ENCODE measurements at places on chromosomes 7 and 10.

DNA sequence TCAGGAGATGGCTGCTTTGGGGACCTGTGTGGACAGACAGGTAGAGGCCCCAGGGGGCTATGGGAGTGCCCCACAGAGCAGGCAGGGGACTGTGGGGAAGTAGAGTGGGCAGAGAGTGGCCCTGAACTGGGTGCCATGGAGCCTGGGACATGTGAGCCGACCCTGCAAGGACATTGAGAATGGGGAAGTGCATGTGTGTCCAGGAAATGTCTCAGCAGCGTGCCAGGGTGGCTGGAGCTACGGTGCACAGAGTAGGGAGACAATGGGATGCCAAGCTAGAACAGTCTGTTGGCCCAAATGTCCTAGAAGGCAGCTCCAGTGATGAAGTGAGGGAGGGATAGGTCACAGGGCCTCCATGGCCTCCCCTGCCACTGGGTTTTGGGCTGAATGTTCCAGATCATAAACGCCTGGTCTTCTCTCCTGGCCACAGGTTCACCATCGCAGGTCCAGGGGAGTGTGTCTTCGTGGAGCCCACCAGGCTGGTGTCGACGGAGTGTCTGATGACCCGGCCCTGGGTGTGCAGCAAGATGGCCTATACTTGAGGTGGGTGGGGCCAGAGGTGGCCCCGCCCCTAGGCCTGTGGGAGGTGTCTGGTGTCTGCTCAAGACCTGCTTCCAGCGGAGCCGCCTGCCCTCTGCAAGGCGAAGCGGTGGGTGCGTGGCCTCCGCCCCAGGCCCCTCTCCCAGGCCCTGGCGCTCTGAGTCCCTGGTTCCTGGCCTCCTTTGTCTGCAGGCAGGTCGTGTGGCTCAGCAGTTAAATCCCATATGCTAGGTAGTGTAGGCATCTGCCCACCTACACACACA, 20.5 kb downstream of the CLEC2L start:
- peak; percentile 48 for DNase-seq

DNA sequence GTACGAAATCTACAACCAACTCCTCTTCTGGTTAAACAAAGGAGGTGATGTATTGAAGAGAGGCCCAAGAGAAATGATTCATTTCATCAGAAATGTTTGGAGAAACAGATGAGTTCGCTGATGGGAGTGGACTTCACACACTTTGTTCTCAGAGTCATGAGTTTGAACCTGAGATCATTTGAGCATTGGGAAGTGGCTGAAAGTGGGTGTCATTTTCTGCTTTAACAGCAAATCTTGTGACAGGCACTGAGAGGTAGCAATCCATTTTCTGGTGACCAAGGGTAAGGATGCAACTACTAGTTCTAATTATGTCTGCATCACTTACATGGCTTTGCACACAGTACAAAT, 51.4 kb downstream of the RBM20 start:
- peak; percentile 53 for DNase-seq

GRCh38 chr10:71737001-71737833, 17.6 kb upstream of the C10orf105 start:
- DNase-seq, result no peak

- no peak for DNase-seq
Measured at GRCh38 chr7:106566196-106566595, 94.8 kb downstream of the CCDC71L start.

GRCh38 chr7:18962031-18962430, 155.4 kb downstream of the TWIST1 start:
- DNase-seq, result no peak

- DNase-seq, result peak; percentile 89
Measured at GRCh38 chr10:45418849-45419675, 45.0 kb downstream of the ALOX5 start.

- DNase-seq, result no peak
Measured at GRCh38 chr7:24907311-24907886, 72.6 kb downstream of the OSBPL3 start.

- DNase-seq, result peak; percentile 80
Measured at GRCh38 chr7:100132697-100133151, 6.0 kb downstream of the MBLAC1 start.

DNA sequence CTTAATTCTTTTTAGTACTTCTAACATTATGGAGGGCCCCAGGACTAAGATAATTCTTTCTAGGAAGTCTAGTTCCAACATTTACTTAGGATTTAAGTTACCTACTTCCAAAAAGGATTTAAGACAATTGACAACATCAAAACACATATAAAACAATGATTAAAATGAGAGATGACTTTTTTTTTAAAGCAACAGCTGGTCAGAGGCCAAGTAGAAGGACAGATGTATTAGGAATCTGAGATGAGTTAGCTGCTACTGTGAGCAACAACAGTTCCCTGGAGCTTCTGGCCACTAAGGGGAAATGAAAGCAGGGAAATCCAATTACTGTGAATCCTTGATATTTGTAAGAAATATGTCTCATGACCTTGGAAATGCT, 222.3 kb downstream of the PHTF2 start:
- DNase-seq, result peak; percentile 67

- no peak for DNase-seq
Measured at GRCh38 chr10:63738410-63738809, 217.2 kb downstream of the REEP3 start.

DNA sequence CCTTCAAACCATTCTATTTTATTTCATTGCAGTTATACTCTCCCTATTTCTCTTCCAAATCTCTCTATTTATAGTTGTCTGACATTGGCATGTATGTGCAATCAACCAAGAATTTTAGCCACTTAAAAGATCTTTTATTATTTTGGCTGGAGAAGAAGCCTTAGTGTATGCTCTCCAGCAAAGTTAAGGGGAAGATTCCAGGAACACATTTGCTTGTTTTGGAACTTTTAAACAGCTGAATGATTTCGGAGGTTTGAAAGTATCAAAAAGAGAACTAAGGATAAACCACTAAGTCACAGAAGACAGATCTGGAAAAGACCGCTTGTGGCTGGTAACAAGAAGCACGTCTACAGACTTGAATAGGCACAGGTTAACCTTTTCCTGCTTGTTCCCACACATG, 182.2 kb upstream of the FZD1 start:
- no peak for DNase-seq

GRCh38 chr10:113954409-113954808, 89.3 kb upstream of the ADRB1 start:
- DNase-seq, result no peak

DNA sequence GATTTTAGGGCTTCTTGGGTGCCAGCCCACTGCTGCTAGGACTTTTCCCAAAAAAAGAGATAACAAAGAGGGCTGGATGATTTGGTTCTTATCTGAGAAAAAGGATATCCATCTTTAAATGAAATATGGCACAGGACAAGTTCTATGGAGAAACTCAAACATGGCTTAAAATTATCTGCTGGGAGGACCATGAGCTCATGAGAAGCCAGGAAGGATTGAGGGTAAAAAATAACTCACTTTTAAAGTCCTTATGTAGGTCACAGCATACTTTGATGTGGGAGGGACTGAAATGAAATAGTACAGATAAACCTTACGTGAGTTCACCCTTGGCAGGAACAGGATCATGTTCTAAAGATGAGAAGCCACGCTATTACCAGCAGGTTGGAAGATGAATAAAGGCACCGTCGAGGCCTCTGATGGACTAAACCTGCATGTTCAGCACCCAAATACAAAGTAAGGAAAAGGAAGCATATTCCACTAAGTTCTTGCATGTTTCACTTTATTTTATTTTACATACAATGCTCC, 369.2 kb upstream of the KLF6 start:
- no peak for DNase-seq

DNA sequence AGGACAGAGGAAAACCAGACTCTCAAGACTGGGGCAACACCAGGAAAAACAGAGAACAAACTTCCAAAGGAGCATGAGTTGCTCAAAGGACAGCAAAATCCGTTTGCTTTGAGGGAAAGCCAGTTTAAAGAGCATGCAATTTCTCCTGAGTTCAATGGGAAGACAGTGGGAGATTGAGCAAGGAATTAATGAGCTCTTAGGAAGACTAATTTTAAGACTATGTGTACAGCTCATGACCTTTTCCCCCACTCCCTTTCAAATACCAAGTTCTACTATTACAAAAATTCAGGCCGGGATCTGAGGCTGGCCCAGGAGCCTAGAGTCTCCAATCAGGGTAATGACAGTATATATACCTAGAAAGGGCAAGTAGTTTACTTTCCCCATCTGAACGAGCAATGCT, 79.2 kb downstream of the EPDR1 start:
- no peak for DNase-seq

GRCh38 chr7:51214098-51214497, 102.5 kb downstream of the COBL start:
- DNase-seq, result no peak

DNA sequence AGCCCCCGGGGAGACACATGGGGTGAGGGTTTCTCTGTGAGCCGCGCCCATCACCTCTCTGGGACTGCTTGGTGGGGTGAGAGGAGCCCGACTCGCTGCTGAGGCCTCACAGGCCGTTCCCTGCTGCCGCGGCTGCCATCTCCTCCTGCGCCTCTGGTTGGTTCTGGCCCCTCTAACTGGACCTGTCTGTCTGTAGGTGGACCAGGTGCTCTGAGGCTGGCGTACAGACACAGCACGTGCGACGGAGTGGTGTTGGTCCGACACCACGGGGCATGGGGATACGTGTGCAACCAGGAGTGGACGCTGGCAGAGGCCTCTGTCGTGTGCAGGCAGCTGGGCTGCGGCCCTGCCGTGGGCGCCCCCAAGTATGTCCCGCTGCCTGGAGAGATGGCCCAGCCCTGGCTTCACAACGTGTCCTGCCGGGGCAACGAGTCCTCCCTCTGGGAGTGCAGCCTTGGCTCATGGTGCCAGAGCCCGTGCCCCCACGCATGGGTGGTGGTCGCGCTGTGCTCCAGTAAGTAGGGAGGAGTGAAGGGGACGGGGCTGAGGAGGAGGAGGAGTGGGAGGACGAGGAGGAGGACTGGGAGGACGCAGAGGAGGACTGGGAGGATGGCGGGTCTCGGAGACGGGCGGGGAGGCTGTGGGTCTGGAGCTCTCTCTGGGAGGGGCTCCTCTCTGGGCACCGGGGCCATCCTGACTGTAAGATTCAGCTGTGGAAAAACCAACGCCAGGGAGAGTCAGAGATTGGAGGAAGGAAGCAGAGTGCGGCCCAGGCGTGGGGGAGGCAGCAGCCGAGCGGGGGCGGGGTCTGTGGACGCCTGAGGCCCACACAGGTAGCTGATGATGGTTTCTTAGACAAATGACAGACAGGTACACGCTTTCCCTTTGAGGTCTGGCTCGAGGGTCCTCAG, 2.6 kb downstream of the SCART1 start:
- no peak for DNase-seq

DNA sequence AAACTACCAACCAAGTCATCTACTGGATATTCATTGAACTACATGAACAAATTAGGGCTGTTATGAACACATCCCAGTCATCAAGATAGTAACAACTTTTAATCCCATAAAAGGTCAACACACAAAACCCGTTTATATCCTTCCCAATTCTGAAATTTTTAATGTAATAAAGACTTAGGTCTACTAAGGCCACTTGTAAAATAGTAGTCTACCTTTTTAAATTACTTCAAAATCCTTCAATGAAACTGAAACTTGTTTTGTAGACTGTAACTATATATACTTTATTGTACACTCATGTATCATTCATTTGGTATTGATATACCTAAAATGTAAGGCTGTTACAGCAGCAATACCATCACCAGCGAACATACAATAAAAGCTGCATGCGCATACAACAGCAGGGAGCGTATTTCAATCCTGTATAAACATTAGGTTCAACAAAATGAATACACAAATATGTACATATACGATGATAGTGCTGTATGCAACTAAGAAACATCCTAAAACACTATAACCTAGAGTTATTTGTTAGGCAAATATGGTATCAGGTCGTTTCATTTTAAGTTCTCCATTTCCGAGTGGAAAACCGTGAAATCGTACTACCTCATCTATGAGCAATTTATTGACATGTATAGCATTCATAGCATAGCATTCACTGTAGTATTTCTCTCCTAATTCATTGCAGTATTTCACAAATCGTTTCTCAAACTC, 973 bp downstream of the ATAD1 start:
- DNase-seq, result peak; percentile 21

GRCh38 chr7:4801839-4802231, 26.4 kb downstream of the AP5Z1 start:
- no peak for DNase-seq

GRCh38 chr7:103541026-103541425, 95.0 kb upstream of the SLC26A5 start:
- DNase-seq, result no peak

GRCh38 chr7:20365486-20365885, 34.8 kb downstream of the ITGB8 start:
- no peak for DNase-seq

GRCh38 chr10:46325021-46325420, 38.2 kb downstream of the ANTXRL start:
- DNase-seq, result no peak

- peak; percentile 100 for DNase-seq
Measured at GRCh38 chr10:110918643-110919348, at the start of gene BBIP1. Gene BBIP1 (minus strand): TSS chr10:110919180. CDS start chr10:110918157, 1,023 bp downstream.

GRCh38 chr10:133422807-133423771, 1.3 kb downstream of the SPRN start:
- DNase-seq, result no peak

DNA sequence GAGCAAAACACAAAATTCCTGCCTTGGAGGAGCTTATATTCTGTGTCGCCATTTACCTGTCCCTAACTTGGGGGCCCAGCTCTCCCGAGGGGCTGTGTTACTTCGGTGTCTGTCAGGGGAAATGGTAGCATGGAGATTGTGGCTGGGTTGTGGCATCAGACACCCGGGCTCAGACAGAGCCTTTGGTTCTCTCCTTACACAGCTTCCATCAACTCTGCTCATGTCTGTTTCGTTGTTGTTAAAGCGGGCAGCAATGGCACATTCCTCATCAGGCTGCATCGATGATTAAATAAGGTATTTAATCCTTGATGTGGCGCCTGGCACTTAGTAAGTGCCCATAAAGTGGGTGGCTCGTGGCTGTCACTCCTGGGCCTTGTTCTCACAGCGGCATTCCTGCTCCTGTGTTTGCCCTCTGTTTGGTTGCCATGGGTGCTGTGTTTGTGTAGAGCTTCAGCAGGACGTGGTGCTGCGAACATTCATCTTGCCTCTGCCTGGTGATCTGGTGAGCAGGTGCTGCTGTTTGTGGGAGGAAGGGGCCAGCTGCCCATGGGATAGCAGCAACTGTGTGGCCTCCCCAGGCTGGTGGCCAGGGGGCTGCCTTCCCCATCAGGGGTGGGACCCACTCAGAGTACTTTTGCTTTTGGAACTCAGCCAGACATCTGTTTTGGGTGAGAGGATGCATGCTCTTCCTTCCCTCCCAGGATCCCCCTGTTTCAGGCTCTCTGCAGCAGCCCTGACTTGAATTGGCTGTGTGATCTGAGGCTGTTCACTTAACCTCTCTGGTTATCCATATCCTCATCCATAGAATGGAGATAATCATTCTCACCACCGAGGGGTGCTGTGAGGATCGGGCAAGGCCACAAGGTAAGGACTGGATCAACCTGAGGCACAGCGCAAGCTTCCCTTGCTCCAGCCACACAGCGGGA, 207.2 kb upstream of the SVIL start:
- DNase-seq, result no peak

- peak; percentile 17 for DNase-seq
Measured at GRCh38 chr10:29575098-29575455, 59.7 kb downstream of the SVIL start.

All from suppressor macrophage treated with lipopolysaccharide for 1 hour (primary cell).